ENCODE measurements at places on chromosomes 1 and 21. TPM values are rescaled to one million over a fixed set of nuclear protein-coding genes. Genes with fewer than 3 reads are reported as not detected.

ZYG11A gene
- total RNA-seq: not detected

LAPTM5 gene
- total RNA-seq: 327 TPM

AMY1C gene
- total RNA-seq: not detected

LRRC71 gene
- total RNA-seq: not detected

HSD3B2 gene
- total RNA-seq: 0.63 TPM

HPCA gene
- total RNA-seq: not detected

GPA33 gene
- not detected for total RNA-seq

RXRG gene
- total RNA-seq: 7.9 TPM

TAF12 gene
- total RNA-seq: 15.0 TPM

HES4 gene
- 30.0 TPM for total RNA-seq

FAM72B gene
- 0.65 TPM for total RNA-seq

FMO3 gene
- total RNA-seq: 4.4 TPM

MRPL24 gene
- 68.1 TPM for total RNA-seq

OR2L2 gene
- not detected for total RNA-seq

KLF17 gene
- not detected for total RNA-seq

GABRD gene
- not detected for total RNA-seq

TAF5L gene
- total RNA-seq: 27.4 TPM

HES3 gene
- total RNA-seq: not detected

BEND5 gene
- not detected for total RNA-seq

GUCA2A gene
- not detected for total RNA-seq

SIPA1L2 gene
- total RNA-seq: 48.1 TPM

LENEP gene
- not detected for total RNA-seq

ATP6V1G3 gene
- not detected for total RNA-seq

VANGL2 gene
- 0.94 TPM for total RNA-seq

ARMH1 gene
- total RNA-seq: 1.2 TPM

MACO1 gene
- total RNA-seq: 15.8 TPM

OR2W3 gene
- total RNA-seq: not detected

SPRR3 gene
- total RNA-seq: not detected

CHIA gene
- not detected for total RNA-seq

KANK4 gene
- 1.8 TPM for total RNA-seq
